ENCODE measurements at places on chromosomes 3 and 15.

DNA sequence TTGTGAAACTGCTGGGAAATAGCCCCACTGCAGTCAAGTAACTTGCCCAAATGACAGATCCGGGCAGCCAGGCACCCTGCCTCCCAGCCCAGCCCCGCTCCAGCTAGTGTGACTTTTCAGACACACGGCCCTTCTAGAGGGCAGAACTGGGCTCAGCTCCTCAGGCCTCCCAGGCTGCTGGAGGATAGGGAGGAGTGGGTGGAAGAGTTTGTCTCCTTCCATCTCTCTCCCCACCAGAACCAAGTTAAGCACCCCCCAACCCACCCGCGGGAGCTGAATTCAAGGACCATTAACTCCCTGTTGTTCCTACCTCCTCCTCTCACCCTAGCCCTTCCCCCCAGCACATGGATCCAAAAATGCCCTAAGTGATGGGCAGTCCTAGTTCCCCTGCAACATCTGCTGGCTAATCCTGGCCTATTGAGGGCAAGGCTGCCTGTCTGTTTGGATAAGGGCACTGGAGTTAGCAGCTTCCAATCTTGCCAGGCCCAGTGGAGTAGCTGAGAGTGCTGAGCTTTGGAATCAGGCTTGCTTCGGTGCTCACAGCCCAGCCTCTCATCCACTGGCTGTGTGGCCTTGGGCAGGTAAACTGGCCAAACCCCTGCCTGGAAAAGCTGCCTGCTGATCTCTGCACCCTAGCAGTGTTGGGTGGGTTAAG, 3.1 kb downstream of the CCDC33 start:
- DNase-seq = no peak

- DNase-seq = no peak
Observed at GRCh38 chr15:66461917-66462316, 35.6 kb downstream of the SNAPC5 start.

GRCh38 chr3:20396335-20396734, 210.3 kb upstream of the SGO1 start:
- no peak for DNase-seq

- DNase-seq = no peak
Observed at GRCh38 chr15:97057503-97057902, 727.0 kb downstream of the NR2F2 start.

DNA sequence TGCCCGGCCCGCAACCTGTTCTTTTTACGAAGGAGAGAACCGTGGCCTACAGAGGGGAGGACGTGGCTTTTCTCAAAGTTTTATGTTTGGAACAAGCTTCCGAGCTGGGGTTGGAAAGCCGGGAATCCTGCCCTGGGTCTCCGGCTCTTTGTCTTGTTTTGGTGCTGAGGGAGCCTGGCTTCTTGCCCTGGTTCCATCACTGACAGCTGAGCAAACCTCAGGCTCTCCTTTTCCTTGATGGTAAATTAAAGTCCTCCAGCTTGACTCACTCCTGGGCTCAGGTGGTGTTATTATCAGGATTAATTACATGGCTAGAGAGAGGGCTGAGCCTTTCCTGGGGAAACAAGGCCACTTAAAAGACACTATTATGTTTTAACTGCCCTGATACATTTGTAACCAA, 289.5 kb upstream of the RGMA start:
- DNase-seq = no peak

DNA sequence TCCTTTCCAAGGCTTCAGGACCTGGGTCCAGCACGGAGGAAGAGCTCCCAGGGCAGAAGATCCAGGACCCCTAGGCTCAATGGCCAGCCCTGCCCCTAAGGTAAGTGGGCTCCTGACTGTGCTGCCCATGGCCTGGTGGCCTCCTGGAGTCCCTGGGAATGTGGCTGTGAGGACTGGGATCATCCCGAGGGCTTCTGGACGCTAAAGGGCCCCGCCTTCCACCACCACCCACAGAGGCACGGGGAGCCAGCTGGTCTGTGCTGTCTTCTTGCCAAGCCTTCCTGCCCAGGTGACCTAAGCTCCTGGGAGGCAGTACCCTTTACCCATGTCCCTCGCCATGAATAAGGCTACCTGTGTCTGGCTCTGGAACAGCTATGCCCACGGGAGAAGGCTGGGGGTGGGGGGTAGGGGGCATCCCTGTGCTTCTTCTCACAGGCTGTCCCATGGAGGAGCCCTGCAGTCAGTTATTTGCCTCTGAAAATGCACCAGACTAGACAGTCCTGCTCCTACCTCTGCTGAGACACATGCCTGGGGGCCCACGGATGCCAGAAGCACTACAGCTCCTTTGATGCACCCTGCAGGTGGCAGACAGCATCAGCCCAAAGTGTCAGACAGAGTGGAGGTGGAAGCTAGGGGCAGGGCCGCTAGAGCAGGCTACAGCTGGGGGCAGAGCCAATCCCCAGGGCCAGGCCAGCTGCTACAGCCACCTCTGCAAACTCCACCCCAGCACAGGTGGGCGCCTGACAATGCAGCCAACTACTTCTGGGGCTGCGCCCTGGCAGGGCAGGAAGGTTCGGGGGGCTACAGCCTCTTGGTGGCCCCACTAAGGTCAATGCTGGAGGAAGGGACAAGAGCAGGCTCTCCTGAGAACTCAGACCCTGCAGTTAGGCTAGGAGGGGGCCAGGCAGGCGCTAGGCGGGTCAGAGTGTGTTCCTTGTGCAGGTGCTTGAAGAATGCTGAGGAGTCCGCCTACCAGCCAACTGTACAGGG, 90.9 kb downstream of the SEC22A start:
- no peak for DNase-seq

- DNase-seq = no peak
Observed at GRCh38 chr15:28167042-28167441, 67.9 kb upstream of the OCA2 start.

DNA sequence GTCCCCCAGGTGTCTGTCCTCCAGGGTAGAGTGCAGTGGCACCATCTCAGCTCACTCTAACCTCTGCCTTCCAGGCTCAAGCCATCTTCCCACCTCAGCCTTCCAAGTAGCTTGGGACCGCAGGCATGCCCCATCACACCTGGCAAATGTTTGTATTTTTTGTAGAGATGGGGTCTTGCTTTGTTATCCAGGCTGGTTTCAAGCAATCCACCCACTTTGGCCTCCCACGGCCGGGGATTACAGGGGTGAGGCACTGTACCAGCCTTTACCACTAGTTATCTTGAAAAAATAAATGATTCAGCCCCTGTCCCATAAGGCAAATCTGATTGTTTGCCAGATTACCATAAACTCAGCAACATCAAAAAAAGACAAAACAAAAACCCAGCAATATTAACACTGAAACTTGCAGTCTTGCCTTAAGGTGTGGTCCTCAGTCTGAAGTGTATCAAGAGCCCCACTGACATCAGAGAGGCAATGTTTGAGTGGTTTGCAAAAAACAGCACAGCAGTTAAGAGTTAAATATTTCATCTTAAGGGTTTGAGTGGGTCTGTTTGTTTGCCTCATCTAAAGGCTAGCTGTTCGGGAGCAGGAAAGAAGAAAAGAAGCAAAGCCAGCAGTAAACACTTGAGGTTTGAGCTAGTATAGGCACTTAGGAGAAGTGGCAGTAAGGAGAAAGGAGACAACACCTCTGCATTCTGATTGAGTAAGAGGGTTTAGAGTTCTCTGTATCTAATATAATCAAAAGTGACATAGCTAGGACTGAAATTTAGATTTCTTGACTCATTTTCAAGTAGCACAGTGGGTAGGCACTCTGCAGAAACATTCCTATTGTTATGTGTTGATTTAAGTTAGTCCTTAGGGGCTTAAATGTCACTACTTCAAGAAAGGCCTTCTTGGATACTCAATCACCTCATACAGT, 26.3 kb upstream of the EDEM1 start:
- DNase-seq = no peak

- DNase-seq = peak; percentile 7
Observed at GRCh38 chr3:148727231-148727630, 29.5 kb downstream of the AGTR1 start.

DNA sequence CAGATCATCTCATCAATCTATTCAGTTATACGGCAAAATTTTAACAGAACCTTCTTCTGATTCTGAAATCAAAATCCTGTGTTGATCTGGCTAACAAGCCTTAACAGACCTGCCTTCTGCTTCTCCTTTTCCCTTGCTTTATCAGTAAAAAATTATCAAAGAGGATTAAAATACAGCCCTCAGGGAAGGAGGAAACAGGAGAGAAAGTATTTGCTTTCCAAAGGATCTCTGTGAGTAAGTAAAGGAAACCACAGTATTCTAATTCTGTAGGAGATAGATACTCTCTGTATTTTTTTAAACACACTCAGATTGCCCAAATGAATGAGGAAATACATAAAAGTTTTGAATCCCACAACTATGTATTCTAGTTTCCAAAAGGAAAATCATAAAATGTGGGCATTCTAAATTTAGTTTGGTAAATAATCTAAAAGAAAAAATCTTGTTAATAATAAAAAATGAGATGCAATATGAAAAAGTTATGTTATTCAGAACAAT, 221.8 kb downstream of the ZIC1 start:
- DNase-seq = no peak

DNA sequence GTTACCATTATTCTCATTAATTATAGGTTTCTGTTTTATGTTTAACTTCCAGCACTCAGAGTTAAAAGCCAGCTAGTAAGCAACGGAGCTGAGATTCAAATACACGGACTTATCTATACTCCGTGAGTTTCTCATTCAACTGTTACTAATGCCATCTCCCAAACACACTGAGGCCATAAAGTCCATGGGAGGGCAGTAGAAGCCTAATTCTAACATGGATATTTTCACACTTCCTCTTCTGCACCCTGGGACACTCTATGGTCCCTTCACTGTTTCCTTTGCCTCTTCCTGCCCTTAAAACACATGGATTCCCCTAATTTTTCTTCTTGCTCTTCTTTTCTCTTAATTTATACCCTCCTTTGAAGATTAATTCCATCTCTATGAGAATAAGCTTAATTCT, 245.0 kb downstream of the KLF13 start:
- no peak for DNase-seq

GRCh38 chr3:183449391-183449790, 21.0 kb upstream of the MCF2L2 start:
- peak; percentile 76 for DNase-seq

- DNase-seq = peak; percentile 55
Observed at GRCh38 chr3:72887705-72888545, at the start of gene GXYLT2. Gene GXYLT2, plus strand, starts transcription at chr3:72888046. Its CDS starts 188 bp downstream, at chr3:72888234.

GRCh38 chr15:67025719-67026609, 39.4 kb upstream of the SMAD3 start:
- DNase-seq = peak; percentile 65

GRCh38 chr3:88671573-88671972, 435.8 kb upstream of the EPHA3 start:
- no peak for DNase-seq

- DNase-seq = no peak
Observed at GRCh38 chr3:94596887-94597566, 534.2 kb downstream of the NSUN3 start.

- no peak for DNase-seq
Observed at GRCh38 chr15:78630886-78631633, 9.9 kb downstream of the CHRNB4 start.

DNA sequence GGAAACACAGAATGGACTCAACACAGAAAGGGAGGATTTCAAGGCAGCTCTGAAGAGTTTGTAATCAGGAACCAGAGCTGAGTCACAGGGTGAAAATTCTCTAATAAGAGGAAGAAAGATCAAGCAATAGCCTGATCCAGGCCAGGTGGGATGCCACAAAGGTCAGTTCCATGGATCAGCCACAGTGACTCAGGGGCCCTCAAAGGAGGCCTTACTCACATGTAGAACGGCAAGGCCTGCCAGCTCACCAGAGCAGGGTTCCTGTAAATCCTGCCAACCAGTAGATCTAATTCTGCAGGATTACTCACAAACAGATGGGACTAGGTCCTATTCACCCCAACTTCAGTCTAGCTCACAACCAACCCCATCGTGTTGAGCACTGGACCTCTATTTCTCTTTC, 78.3 kb upstream of the PPP2R3A start:
- DNase-seq = peak; percentile 4

DNA sequence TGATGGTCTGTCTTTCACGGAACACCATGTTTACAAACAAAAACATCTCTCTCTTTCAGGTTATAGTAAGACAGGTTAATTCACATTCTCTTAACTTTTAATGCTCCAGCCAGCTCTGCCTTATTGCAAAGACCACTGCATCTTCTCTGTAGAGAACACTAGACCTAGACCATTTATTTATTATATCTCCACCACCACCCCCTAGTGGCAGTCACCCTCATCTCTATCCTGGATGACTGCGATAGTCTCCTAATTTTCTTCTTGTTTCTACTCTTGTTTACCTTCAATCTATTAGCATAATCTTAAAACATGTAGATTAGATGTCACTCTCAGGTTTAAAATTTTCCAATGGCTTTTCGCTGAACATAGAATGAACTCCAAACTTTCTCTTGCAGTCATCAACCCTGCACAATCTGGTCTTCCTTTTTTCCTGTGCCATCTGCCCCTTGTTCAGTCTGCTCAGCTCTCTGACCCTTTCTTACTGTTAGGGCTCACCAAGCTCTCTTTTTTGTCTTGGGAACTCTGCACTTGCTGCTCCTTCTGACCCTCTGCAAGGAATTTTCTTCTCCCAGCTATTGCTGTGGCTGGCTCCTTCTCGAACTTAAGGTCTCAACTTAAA, 155.6 kb downstream of the SQOR start:
- DNase-seq = peak; percentile 44

- DNase-seq = no peak
Observed at GRCh38 chr15:81724536-81724935, 321.3 kb downstream of the MEX3B start.

DNA sequence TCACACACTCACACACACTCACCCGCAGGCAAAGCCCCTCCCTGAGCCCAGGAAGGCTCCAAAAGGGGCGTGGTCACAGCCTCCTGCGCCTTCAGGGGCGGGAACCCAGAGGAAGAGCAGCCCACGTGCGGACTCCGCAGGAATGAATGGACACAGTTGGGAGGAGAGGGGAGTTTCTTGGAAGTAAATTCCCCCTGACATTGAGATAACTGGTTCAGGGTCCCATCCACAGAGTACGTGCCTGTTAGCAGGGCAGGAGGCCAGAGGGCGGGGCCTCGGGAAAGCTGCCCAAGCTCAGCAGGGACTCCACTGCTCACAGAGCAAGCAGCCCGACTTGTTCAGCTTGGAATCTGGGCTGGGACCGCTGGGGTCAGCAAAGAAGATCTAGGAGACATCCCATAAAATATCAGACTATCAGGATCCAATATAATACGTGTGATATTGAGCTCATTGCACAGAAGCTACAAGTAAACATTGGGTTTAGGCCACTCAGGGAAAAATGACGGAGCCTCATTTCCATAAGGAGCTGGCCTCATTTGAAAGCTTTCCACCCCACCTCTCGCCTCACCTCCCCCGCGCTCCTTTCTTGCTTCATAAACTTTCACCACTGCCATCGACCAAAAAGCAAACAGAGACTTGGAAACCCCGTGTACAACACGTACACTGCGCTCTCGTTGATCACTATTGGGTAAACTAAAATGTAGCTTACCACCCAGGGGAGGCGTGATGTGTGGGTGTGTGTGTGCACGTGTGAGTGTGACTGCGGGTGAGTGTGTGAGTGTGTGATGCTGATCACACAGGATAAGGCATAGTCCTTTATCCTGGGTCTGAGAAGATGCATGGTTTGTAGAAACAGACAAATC, 36.0 kb downstream of the TM2D3 start:
- DNase-seq = no peak

GRCh38 chr3:15510493-15510892, 11.0 kb downstream of the COLQ start:
- DNase-seq = no peak

All from dermis blood vessel endothelial cell (primary cell).